ENCODE measurements at places on chromosomes 5 and 9. TPM values are rescaled to one million over a fixed set of nuclear protein-coding genes. Genes with fewer than 3 reads are reported as not detected.

GRCh38 chr5:32428426-32428825 lies 16.1 kb downstream of the ZFR start:
- DNase-seq = no peak

- no peak for DNase-seq
Measured at GRCh38 chr5:81286059-81286617, 15.2 kb upstream of the ZCCHC9 start.

DNA sequence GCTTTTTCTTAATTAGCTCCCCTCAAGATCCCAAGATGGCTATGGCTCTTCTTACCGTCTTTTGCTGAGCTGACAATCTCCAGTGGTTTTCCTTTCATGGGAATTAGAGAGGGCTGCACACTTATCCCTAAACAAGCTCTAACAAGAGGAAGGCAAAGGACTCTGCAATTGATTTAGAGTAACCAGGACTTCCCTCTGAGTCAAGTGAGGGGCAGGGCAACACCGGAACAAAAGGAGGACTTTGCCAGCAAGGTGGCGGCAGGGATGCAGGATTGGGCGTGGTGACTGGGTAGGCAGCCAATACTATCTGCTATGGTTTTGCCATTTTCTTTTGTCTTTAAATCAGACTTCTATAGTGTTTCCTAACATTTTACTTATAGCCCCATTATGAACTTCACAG lies 9.8 kb downstream of the SLC44A1 start:
- DNase-seq = no peak

DNA sequence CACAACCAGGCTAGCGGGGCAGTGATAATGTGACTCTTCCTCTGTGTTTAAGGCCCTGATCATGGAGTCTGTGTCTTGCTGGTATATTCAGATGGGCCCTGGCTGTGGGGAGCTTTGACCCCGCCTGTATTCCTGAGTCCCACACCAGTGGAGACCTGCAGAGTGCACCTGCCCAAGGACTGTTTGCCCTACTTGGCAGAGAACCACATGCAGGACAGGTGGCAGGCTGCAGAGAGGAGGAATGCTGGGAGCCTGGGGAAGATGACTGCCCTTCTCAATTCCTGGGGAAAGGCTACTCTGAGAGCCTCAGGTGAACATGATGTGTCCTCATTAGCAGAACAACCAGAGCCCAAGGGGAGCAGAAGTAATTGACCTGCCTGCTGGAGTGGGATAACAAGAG lies 36.2 kb downstream of the IARS1 start:
- no peak for DNase-seq

DNA sequence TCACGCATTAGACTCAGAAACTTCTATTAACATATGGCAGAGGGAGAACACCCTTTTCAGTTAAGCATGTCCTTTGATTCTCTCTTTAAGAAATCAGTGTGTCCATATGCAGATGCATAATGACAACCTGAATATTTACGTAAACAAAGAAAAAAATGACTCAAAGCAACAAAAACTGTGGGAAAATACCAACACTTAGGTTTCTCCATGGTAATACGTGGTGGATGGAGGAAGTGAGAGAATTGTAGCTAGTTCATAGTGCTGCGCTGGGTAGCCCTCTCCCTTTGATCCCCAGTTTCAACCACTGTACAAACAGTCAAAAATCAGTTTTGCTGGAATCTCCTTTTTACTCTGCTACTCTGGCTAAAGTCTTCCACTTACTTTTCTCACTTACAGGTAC lies 2.0 kb upstream of the MAP3K1 start:
- no peak for DNase-seq

OR1J2 gene
- polyA plus RNA-seq = not detected

DNA sequence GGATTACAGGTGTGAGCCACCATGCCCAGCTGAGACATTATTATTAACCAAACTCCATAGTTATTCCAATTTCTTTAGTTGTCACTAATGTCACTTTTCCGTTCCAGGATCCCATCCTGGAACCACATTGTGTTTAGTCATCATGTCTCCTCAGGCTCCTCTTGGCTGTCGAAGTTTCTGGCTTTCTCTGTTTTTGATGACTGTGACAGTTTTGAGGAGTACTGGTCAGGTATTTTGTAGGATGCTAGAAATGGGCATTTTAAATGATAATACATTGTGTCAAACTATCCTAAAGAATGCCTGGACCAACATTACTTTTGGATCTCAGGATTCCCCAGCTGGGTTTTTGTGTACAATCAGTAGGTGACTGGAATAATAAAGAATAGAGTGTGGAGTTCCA lies 19.8 kb upstream of the NEUROG1 start:
- DNase-seq = no peak

MARCHF11 gene
- polyA plus RNA-seq = 3.9 TPM

DNA sequence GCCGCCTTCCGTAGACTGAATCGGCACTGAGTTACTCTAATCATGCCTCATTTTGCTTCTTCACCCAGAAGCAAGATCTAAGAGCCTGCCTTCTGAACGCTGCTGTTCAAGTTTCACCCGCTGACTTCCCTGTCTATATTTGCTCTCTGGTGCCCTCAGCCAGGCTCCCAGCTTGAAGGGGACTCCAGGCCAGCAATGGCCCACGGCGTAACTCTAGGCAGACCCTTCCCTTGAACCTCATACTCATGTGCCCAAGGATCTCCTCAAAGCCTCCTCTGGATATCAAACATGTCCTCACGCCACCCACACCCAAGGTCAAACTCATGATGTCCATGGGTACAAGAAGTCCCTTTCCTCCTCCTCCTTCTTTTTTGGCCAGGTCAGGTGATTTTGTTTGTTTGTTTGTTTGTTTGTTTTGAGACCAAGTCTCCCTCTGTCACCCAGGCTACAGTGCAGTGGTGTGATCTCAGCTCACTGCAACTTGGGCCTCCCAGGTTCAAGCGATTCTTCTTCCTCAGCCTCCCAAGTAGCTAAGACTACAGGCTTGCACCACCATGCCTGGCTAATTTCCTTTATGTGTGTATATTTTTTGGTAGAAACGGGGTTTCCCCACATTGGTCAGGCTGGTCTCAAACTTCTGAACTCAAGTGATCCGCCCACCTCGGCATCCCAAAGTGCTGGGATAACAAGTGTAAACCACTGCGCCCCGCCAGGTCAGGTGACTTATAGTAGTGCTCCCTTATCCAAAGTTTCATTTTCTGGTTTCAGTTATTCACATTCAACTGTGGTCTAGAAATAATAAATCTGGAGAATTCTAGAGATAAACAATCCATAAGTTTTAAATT lies 239.0 kb downstream of the SYK start:
- no peak for DNase-seq

- no peak for DNase-seq
Measured at GRCh38 chr5:154970759-154971158, 29.9 kb downstream of the MRPL22 start.

DNA sequence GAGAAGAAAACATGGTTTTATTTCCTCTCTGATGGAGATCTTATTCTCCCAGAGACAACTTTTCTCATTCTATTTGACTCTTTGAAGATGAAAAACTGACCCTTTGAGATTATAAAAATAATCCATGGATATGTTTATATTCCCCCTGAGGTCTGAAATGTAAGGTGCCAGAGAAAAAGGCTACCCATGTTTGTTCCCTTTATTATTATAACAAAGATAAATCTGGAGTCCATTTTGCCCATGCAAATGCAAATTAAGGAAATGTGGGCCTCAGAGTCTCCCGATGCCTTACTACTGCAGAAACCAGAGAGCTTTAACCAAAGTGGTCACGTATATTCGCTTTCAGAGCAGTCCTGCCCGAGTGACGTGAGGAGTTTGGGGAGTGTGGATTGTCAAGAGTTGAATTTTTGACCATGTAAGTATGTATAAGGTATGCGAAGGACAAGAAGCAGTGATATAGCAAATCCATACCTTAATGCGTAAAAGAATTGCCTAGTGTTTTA lies 312.5 kb downstream of the RASEF start:
- no peak for DNase-seq

DNA sequence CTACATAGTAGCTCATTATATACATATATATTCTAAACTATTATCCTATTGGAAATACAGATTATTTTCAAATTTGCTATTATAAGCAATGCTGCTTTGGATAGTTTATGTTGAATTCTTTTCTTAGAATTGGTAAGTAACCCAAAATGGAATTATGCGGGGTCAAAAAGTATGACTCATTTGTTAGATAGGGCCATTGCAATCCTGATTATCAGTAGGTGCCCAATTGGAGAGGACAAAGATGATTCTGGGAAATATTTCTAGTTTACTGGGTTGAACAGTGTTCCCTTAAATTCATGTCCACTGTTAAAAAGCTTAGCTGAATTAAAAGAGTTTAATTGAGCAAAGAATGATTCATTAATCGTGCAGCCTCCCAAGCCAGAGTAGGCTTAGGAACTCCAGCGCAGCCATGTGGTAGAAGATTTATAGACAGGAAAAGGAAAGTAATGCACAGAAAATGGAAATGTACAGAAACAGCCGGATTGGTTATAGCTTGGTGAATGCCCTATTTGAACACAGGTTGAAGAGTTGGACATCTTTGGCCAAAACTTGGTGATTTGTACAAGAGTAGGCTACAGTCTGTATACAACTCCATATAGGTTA lies 81.8 kb downstream of the GDNF start:
- no peak for DNase-seq

DNA sequence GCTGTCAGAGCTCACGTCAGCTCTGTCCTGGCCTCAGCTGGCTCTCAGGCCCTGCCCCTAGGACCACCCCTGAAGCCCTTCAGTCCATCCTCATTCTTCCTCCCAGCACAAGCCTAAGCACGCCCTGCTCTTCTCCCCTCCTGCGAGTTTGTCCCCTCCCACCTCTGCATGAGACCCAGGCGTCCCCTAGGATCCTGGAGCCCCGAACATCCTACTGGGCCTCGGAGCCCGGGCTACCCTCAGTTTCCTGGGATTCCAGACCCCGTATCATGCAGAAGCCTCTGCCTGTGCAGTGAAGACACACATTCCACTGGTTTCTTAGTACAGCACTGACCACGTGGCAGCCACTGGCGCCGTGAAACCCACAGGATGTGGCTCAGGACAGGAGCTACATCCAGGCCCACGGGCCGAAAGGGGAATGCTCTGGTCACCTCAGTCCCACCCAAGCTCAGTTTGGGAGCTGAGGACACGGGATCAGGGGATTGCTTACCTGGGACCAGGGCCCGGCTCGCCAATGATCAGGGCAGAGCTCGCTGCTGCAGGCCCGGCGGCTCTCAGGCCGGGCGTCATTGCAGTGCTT lies 64.2 kb downstream of the ZNF354C start:
- no peak for DNase-seq
